ENCODE measurements at places on chromosomes 7 and 10.

- no peak for DNase-seq
These were observed 37.5 kb downstream of the TAS2R41 start for GRCh38 chr7:143514995-143515735.

DNA sequence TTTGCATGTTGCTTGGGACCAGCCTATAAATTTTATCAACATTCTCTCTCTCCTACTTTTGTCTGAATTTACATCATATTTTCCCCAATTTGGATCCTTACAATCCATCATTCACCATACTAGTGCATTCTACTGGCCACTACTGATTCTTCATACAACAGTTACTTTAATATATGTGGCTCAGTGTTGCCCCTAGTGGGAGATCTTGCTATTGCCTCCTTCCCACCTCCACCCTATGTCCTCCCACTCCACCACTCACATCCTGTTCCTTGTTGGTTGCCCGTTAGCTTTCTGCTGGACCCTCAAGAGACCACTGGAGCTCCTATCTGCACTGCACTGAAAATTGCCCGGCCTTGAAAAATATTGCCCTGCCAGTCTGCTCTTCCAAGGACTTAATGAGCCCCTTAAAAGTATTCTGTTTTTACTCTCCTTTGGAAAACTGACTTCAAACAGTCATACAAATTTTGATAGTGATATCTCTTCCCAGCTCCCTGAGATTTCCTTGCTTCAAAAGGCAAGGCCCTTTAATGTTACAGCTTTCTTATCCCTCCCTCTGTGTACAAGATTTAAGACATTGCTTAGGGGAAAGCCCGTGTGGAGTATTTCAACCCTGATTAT, 243.2 kb upstream of the TMEM229A start:
- DNase-seq: no peak

- no peak for DNase-seq
These were observed at the start of gene DGKI for GRCh38 chr7:137846827-137847567. Gene DGKI, minus strand, starts transcription at chr7:137846974.

DNA sequence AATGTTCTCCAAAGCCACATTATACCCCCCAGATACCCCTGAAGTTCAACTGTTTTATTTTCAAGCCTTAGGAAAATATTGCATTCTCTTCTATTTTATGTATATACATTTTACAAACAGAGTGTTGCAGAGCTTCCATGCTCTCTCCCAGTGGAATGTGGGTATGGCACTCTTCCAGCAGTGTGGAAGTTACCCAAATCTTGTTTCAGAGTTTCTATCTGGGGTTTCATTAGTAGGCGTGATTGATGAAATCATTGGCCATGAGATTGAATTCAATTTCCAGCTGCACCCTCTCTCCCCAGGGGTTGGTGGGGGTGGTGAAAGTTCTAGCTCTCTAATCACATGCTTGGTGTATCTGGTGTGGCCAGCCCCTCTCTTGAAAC, 350.4 kb downstream of the RPS24 start:
- DNase-seq: no peak

GRCh38 chr10:15609246-15609645, 110.5 kb downstream of the ITGA8 start:
- DNase-seq: no peak

- DNase-seq: no peak
These were observed 15.6 kb upstream of the CRHR2 start for GRCh38 chr7:30697719-30698460.

DNA sequence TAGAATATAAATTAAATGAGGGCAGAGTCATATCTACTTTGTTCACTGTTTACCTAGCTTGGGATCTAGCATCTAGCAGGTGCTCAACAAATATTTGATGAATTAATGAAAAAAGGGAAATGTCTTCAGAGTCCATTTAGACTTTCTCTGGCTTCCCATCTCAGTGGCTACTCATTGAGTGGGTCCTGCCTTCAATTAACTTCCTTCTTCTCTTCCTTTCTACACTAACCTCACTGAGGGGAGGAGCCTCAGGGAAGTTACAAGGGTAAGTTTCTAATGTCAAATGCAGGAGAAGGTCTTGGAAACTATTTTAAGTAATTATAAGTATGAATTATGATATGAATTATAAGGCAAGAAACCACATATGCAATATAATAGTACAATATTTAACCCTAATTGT, 28.2 kb upstream of the MPP7 start:
- no peak for DNase-seq

DNA sequence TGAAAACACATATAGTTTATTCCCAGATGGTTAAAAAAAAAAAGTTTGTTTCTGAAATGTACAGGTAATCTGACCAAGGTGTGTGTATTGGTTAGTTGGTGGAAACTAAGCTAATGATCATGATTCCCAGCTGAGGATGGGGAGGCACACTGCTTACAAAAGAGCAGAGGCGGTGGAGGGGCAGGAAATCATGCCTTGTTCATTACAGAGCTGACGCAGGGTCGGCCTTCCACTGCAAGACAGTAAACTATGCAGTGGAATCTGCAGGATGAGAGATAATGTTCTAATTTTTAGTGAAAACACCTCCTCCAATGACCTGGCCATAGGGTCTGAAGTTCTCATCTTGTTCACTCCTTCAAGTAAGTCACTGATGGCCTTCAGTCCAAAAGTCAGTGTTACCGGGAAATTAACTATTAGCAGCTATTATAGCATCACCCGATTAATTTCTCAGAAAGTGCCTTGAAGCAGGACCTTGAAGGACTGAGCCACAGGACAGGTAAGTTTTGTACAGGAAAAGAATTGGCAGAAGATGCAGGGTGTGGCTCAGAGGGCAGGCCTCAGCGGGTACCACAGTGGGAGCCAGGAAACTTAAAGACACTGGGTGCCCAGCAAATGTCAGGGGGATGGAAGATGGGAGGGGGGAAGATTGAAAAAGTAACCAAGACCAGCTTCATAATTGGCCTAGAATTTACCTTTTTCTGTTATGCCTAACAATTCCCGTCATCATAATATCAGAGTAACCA, 36.0 kb downstream of the MYOF start:
- DNase-seq: no peak

DNA sequence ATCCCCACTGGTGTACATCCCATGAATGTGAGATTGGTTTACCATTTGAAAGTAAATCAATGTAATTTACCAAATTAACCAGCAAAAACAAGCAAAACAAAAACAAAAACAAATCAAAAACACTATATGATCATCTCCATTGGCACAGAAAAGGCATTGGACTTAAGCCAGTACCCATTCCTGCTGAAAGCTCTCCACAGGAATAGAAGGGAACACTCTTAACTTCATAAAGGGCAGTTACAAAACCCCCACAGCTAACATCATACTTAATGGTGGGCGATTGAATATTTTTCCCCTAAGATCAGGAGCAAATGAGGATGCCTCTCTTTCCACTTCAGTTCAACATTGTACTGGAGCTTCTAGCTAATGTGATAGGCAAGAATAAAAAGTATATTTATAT, 34.1 kb downstream of the PRKG1 start:
- DNase-seq: no peak

DNA sequence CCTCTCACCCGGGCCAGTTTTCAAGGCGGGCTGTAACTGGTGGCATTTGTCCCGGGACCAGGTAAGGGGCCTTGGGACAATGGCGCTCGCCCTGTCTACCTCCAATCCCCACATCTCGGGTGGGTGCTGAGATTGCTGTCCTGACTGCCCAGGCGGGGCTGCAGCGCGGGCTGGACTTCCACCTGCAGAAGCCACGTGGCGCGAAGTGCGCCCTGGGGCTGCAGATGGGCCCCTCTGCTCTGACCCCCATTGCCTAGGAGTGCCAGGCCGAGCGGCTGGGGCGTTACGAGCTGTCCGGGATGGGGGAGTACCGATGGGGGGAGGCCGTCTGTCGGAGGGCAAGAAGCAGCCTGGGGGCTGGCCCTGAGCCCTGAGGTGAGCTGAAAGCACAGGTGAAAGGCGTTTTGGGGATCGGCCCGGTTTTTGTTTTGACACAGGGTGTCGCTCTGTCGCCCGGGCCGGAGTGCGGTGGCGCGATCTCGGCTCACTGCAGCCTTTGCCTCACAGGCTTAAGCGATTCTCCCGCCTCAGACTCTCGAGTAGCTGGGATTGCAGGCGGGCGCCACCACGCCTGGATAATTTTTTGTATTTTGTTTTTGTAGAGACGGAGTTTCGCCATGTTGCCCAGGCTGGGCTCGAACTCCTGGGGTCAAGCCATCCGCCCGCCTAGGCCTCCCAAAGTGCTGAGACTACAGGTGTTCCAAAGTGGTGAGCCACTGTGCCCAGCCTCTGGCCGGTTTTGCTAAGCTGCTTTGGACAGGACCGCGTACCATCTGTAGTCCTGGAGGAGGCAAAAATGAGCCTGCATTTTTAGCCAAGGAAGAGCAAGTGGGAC, at the start of gene SFXN2:
SFXN2 (plus strand) TSS at position 16 of the 835 bp plus-strand sequence. CDS start 12,001 bp downstream, outside the sequence.
- peak; percentile 53 for DNase-seq

GRCh38 chr7:133696056-133696455, 431.1 kb upstream of the LRGUK start:
- no peak for DNase-seq

- no peak for DNase-seq
These were observed 140.7 kb downstream of the CUBN start for GRCh38 chr10:16988900-16989299.

All from right atrium auricular region (tissue), 2 donors.